ENCODE measurements at places on chromosomes 11 and 22.

DNA sequence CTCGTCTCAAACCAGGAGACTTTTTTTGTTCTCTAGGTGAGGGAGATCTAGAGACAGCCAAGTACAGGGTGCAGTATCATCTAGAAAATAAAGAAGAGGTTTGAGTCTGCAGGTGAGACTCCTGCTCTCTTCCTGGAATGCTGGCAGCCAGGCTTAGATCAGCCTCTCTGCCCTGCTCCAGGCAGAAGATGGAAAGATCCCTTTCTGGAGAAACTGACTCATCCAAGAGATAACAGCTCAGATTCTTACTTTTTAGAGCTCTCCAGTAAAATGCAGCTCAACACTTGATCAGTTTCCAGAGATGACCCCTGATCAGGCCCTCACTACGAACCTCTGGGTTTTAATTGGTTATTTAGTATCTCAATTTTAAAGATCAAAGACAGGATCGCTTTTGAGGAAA is 44.6 kb upstream of the EHF start:
- no peak for DNase-seq

DNA sequence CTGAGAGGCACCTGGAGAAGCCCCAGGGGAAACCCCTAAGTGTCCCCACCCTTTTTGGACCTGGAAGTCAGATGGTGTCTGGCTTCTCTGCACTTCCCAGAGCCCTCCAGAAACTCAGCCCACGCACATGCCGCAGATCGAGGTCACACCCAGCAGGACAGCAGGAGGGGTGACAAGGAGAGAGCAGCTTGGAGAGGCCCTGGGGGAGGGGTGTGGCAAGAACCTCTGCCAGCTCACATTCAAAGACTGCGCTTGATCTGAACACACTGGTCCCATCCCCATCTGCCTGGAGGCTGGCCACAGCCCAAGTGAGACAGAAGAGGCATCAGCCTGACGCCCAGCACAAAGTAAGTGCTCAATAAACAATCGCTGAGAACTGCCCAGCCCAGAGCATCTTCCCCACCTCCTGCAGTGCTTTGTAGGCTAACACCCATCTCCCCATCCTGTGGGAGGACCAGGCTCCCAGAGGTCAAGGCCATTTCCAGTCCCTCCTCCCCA is 21.4 kb downstream of the TMPRSS6 start:
- DNase-seq, result no peak

DNA sequence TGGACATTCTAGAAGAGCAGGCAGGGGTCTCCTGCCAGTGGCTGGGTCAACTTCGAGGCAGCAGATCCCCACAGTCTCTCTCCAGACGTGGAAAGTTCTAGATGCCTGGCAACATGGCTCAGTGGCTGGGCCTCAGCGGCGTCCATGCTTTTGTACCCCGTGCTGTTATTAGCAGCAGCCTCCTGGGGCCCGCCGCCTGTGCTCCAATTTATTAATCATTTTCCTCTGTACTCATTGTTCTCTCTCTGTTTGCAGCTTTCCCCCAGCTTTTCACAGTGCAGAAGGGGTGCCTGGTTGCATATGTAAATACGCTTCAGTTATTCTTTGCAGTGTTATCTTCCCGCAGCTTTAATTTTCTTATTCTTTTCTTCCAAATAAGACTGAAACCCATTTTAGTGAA is 515.1 kb downstream of the TBC1D22A start:
- DNase-seq, result no peak

DNA sequence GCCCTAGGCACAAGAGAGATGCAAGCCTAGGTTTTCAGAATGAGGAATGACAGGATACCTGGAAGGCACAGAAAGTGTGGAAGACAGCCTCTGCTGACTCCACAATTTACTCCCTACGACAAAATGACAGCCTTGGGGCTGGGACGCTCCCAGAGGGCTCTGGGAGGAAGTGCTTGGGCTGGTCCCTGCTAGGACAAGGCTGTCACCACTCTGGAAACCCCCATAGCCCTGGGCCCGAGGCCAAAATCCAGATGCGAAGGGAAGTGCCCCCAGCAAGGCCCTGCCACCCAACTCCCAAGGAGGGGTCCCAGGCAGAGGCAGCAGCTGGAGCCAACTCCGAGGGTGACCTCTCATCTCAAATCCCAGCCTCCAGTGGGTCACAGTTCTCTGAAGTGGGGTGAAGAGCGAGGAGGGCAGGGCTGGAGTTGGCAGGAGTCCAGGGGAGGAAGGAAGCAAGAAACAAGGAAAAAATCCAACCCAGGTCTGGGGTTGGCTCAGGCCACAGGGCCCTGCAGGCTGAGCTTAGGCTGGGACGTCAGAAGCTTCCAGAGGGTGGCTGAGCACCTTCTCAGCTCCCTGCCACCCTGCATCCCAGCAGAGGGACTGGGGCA is 6.3 kb upstream of the CDC42EP2 start:
- DNase-seq, result no peak

DNA sequence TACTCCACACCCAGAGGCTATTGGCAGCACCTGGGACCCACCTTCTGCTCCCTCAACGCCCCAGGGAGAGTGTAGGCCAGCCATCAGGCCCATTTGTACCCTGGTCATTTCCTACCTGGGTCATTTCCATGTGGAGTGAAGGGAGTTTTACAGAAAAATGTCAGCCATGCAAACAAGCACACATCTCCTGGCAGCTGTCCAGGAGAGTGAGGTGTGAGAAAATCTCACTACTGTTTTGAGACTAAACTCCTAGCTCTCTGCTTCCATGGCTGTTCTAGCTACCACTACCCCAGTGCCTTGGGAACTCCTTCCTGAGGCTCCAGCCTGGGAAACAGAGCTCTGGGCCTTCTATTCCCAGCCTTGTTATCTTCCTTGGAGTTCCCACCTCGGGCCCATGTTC is 2.8 kb upstream of the TMPRSS13 start:
- peak; percentile 25 for DNase-seq

DNA sequence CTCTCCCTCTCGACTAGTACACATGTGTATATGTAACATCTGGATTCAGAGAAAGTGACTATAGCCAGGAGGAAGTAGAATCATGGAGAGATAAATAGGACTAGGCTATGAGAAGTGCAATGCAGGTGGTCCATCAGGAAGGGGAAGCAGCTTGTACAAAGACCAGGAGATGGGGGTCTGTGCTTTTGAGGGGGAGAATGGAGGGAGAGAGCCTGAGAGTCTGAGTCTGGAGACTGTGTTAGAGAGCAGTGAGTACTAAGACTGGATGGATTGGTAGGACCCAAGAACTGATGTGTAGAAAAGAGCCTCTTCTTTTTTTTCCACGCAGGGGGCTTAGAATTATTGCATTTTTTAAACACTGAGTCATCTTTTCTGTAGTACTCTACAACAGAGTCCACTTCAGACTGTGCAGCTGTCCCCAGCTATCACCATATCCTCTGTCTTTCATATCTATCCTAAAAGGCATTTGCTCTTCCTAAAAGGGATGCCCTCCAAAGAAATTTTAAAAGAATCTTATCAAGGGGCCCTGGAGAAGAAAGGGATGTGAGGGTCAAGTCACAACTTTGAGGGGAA is 80.4 kb downstream of the BDNF start:
- no peak for DNase-seq

- DNase-seq, result no peak
These were observed 22.8 kb upstream of the MUC5AC start for GRCh38 chr11:1134848-1135445.

DNA sequence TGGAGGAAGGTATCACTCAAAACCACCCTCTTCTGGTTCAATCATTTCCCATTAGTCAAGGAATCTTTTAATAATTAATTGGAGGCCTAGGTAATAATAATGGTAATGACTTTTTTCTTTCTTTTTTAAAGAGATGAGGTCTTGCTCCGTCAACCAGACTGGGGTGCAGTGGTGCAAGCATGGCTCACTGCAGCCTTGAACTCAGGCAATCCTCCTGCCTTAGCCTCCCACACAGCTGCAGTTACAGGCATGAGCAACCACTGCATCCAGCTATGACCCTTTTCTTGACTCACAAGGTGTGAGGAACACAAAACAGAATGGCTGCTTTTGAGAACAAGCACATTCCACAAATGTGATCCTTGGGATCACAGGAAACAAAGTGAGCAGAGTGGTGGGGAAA is 3.6 kb downstream of the POLDIP3 start:
- no peak for DNase-seq

DNA sequence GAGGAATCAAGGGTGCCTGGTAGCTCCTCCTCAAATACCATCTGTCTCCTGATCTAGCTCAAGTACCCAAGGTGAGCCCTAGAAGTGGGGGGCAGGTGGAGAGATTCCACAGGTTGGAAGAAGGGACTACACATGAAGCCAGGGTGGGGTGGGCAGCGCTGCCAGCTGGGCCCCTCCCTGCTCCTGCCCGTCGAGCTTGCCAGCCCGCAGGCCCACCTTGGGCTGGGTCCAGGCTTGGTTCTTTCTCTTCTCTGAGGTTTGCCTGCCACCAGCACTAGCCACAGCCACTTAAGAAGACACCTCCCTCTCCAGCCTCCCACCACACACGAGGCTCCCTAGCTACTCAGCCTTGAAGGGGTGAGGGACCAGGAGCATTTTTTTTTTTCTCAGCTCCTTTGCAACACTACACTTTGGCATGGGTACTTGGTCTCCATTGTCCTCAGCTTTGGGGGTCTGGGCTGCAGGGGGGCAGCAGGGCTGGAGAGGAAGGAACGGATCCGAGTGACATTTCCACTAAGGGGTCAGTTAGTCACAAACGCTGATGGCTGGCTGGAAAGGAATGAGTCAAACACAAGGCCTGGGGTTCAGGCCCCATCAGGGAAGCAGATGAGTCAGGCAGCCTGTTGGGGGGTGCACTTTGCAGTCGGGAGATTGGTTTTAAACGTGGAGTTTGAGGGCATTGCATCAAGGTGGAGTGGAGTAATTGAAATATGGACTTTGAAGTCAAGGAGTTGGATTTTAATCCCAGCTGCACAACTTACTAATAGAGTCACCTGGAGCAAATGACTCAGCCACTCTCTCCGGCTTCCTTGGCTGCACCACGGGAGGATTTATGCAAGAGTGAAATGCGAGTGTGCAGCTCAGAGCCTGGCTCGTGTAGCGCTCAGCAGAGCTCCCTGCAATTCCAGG is 7.4 kb upstream of the NPTXR start:
- DNase-seq, result no peak

DNA sequence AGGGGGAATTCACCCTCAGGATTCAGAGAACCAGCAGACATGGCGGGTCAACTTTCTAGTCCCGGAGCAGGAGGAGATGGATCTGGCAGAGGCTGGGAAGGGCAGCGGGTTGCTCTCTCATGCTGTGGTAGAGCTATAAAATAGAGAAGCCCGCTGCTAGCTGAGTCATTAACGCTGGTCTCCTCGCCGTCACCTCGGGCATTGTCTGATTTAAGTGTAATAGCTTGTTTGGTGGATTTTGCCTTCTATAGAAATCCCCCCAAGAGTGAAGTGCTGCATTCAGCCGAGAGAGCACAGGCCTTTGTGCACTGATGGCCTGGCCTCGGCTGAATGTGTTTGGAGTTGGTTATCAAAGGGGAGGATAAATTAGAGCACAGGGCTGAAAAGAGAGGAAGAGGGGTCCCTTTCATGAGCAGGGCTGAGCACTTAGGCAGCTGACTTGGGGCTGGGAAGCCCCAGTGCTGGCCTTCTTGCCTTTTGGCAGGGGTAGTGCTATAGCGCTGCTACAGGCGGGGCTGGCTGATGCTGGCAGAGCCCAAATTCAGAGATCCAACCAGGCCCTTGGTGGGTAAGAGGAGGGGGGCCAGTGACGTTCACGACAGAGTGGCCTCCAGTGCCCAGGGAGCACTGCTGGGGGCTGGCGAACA is 161.1 kb upstream of the CADM1 start:
- no peak for DNase-seq

DNA sequence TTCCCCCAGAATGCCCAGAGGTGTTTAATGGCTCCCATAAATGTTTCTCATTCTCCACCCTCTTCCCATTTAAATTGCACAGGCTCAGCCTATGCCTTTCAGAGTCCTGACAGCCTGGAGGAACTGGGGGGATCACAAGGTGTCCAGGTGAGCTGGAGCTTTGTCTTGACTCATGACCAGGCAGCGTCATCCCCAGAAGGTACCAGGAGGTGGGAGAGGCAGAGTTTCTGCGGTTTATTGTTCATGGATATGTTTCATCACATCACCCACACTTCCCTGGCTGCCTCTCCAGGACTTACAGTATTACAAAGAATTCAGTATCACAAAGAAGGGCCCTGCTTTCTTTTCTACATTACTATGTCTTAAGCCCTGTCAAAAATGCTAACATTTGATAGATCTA is 103.2 kb upstream of the GALNT18 start:
- DNase-seq, result no peak

GRCh38 chr11:118264569-118265465 is 720 bp upstream of the MPZL2 start:
- DNase-seq, result no peak

DNA sequence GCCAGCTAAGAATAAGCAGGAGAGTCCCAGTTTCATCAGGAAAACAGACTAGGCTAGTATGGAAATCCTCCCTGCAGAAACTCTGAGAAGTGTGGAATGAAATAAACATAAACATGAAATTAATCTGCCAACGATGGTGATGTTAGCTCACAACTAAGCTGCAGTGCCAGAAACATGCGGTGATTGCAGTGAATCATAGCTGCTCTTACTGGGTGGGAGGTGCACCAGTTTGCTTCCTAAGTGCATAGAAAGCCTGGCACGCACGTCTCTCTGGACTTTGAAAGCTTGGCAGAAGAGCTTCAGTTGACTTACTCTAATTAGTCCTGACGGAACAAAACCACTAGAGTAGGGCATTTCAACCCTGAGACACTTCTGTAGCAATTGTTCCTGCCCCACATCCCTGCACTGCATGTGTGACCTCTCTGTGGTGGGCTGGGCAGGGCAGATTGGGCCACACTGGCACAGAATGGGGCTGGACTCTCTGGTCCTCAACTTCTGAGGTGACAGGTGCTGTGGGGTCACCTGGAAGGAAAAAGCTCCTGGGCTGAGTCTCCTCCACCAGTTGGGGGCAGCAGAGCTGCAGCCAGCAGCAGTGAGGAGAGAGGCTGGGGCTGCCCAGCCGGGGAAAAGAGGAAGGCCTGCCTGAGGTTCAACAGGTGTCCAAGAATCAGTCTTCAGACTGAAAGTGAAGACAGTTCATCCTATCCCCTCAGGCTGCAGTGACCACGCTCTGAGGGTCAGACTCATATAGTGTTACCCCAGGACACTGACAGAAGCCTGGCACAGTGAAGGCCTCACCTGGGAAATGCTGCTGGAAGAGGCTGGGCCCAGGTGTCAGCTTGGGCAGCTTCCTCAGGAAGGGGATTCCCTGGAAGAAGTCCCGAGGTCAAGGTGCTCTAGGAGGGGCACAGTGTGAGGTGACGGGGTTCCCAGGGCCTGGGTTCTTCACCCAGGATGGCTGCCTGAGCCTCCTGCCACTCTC is 40.5 kb downstream of the GGTLC2 start:
- no peak for DNase-seq

GRCh38 chr11:66883016-66883965 is 26.4 kb downstream of the LRFN4 start:
- DNase-seq, result no peak
